ENCODE measurements at places on chromosomes 2 and 18.

DNA sequence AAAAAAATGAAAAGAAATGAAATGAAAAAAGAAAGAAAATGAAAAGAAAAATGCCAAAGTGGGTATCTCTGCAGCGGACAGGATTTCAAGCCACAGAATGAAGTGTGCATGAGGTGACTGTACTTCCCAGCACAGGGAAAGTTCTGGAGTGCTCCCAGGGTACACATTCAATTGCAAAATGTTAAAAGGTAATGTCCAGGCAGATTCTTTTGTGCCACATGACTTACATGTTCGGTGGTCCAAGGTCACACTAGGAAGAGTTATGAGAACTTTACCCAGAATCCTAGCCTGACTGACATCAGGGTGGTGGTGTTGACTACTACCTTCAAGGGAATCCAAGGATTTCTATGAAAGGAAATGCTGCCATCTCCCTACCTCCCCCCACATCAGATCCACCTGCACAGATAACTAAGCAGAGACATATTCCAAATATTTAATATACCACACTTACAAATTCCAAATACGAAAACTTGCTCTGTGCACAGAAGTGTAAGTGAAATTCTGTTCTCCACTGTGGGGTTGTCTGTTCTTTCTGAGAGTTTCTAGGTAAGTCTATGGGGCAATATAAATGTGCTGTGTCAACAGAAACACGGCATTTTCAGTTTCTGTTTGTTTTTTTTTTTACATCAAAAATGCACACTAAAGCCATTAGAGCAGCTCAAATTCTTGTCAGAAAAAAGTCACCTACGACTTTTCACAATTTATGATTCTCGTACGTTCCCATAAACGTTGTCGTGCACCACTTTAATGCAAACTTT is 56.6 kb downstream of the CABYR start:
- DNase-seq = no peak

GRCh38 chr2:172457536-172457935 is 30.1 kb downstream of the ITGA6 start:
- no peak for DNase-seq

DNA sequence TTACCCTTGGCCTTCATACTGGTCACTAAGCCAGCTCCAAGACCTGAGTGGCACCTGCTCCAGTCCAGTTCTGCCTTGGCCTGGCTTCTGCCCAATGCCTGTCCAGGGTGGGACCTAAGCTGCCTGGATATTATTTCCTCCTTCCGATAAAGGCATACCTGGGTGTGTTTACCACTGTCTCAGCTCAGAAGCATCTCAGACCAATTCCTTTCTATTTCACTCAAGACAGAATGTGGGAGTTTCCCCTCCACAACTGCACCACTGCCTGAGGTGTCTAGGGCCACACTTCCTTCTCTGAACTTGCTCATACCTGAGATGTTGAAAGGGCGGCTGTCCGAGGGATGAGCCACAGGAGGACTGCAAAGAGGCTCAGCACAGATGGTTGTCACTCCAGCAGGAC is 18.4 kb upstream of the CAB39 start:
- no peak for DNase-seq

DNA sequence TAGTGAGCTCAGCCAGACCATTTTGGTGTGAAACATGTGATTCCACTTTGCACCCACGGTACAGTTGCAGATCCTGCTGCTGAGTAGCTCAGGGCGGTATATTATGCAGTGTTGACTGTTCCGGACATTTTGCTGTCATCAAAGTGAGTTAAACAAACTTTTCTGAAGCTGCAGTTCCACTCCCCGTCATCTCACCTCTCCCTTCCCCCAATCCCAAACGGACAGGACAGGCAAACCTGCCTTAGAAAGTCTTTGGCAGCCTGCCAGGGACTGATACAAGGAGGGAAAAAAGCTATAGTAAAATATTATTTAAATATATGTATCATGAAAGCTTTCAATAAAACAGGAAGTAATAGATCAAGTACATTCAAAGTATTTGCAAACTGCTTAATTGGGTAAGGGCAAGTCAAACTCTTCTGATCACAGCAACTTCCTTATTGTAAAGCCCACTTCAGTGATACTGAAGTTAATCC is 35.5 kb upstream of the SP5 start:
- no peak for DNase-seq

DNA sequence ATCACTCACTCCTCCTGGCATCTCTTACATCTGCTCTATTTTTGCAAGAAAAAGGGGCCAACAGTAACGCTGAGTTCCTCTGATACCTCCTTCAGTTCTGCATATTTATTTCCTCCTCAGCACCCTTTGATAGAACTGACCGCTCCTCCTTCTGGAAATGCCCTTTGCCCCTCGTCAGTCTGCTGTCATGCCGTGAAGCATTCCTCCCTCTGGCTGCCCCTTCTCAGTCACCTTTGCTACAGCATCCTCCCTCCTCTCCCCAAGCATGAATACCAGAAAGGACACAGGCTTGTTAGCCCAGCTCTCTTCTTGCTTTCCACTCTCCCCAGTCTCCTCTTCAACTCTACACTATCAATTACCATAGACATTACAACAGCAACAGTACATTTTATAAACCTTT is 135.4 kb downstream of the NBAS start:
- no peak for DNase-seq

DNA sequence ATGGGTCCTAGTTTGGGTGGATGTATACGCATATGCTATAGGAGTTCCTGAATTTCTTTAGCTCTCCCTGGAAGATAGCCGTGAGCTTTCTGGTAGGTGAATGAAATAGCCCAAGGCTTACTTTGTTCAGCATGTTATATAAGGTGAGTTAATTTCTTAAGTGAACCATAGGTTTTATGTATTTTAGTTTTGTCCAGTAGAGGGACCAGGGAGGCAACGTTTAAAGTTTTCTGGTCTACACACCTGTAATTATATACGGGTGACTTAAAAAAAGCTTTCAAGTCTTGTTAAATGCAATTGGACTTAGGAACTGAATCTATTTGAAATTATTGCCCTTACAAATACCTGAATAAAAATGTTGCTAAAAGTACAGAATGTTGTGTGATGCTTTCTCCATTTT is 402.5 kb upstream of the DDX18 start:
- no peak for DNase-seq

GRCh38 chr18:3294435-3295080 is 32.6 kb downstream of the MYL12B start:
- DNase-seq = no peak

All from activated T-cell treated with anti-CD3 and anti-CD28 coated beads for 24 hours (primary cell).